T-helper 9 cell (primary cell): ENCODE measurements at places on chromosomes 4 and X.

DNA sequence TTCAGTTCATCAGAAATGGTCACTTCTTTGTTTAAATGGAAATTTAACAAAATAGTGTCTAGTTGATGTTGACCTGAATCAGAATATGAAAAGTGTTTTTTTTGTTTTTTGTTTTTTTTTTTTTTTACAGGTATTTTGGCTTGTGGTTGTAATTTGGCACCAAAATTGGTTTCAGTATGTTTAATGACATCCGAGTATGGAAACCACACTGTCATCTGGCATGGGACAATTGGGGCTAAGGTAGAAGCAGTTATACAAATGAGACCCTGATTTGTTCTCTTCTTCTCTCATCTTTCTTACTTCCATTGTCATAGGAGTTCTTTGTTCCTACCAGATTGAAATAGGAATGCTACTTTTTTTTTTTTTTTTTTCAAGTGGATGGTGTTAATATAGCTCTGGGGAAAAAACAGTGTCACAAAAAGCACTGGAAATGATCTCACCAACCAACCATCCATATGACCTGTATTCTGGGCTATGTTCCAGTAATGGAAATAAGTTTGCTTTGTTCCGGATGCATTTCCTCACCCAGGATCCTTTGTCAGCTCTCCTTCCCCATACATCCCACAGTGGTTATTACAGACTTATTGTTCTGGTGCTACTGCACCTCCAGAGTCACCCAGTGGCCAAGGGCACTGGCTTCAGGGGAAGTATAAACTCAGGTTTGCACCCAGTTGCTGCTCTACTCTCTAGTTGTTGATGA is 95.8 kb downstream of the ATXN3L start:
- DNase-seq: no peak

DNA sequence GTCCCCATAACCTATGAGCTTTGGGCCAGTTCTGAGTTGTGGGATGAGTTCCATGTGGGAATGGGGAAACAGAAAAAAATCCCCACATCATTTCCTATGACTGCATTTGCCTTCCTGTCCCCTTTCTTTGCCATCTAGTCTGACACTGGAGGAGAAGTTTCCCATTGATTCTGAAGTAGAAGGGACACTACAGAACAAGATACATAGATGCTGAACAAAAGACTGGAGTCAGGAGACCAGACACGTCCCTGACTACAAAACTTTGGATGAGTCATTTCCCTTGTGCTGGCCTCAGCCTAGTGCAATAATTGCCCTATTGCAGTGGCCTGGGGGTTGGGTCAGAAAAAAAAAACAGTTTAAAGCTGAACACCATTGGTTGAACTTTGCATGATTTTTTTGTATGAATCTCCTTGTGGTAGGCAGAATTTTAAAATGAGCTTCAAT is 22.1 kb downstream of the BEX3 start:
- DNase-seq: no peak

GRCh38 chr4:16104520-16104919 is 20.7 kb upstream of the PROM1 start:
- no peak for DNase-seq

GRCh38 chrX:9162698-9163097 is 128.8 kb upstream of the FAM9B start:
- DNase-seq: no peak

DNA sequence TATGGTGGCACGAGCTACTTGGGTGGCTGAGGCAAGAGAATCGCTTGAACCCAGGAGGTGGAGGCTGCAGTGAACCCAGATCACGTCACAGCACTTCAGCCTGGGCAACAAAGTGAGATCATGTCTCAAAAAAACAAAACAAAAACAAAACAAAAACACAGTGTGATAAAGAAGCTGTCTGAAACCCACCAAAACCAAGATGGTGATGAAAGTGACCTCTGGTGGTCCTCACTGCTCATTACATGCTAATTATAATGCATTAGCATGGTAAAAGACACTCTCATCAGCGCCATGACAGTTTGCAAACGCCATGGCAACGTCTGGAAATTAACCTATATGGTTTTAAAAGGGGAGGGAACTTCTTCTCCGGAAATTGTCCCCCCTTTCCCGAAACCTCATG is 29.4 kb upstream of the OPHN1 start:
- DNase-seq: no peak

GRCh38 chrX:39476604-39477021 is 621.1 kb downstream of the BCOR start:
- no peak for DNase-seq

- no peak for DNase-seq
Measured at GRCh38 chrX:104621781-104622180, 55.8 kb downstream of the IL1RAPL2 start.

DNA sequence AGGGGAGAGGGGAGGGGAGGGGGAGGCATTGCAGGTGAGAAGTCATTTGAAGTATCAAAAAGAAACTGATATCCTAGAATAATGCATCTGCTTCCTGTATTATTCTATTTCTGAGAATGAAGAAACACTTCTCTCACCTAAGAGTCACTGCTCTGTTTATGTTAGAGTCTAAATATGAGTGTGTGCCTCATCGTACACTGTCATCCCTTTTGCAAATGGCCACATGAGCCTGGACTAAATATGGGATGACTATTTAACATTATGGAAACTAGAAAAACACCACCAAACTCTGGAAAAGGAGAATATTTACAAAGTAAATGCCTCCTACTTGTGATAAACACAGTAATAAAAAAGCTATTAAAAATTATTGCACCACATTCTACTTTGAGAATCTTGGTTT is 146.4 kb upstream of the NOCT start:
- no peak for DNase-seq

DNA sequence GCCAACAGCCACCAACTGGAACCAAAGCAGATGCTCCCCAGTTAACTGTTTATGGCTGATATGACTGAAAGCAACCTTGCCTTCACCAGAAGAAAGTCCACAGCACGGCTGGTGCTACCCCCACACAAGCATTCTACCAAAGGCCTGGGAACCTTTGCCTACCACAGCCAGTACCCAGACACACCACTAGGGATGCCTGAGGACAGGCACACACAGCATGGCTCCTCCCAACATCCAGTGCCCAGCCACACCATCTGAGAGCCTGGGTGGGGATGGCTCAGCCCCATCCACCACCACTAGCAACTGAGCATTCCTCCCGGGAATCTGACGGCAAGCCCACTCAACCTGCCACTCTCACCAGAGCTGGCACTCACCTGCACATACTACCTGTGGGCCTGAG is 178.6 kb downstream of the SLC7A11 start:
- no peak for DNase-seq

DNA sequence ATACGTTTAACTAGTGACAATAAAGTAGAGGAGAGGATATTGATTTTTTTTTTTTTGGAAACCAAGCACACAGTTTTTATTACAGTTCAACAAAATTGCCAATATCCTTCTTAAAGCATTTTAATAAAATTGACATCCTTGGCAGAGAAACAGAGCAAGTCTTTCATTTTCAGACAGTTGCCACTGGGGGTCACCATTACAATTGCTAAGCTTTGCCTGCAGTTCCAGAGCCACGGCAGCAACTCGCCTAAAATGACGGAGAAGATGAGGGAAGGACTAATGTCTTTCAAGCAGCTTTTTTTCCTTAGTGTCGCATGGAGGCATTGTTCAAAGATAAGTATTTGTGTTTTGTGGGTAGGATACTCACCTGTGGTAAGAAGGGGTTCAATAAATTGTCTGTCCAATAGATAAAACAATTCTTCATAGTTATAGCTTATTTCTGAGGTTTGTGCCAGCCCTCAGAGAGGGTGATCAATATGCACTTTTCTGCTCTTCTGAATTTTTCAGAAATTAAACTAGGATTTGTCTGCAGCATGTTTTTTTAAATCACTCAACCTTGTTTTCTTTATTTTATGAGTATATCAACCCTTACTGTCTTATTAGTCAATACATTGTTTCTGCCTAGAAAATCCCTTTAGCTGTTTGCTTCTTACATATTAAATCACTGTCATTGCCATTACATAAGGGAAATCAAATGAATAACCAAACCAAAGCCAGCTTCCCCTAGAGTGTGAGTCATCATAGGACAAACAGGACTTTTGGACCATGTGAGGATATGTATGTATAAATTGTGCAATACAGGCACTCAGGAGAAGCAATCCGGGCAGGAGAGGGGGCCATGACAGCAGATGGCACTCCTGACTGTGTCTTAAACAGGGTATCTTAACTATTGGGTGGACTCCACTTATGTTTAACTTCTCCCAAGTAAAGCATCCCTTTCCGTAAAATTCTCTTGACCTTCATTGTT is 508.1 kb upstream of the ARX start:
- DNase-seq: no peak

- no peak for DNase-seq
Measured at GRCh38 chr4:107854356-107855022, 29.8 kb downstream of the SGMS2 start.

DNA sequence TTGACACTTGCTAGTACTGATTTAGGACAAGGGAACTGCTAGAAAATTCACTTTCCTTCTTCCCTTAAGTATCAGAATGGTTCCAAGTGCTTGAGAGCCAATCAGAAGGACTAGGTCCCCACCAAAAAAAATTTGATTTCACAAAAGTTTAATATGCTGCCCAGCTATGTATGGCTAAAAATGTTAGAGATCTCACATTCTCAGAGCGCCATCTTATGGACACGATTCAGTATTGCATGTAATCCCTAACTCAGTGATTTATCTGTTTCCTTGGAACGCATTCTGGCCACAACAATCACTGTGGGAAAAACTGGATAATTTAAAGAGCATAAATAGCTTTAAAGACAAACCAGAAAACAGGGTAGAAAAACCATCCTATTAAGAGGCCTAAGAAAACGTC is 255.1 kb upstream of the GPC4 start:
- no peak for DNase-seq

GRCh38 chr4:8859550-8860095 is 12.0 kb downstream of the HMX1 start:
- DNase-seq: no peak

DNA sequence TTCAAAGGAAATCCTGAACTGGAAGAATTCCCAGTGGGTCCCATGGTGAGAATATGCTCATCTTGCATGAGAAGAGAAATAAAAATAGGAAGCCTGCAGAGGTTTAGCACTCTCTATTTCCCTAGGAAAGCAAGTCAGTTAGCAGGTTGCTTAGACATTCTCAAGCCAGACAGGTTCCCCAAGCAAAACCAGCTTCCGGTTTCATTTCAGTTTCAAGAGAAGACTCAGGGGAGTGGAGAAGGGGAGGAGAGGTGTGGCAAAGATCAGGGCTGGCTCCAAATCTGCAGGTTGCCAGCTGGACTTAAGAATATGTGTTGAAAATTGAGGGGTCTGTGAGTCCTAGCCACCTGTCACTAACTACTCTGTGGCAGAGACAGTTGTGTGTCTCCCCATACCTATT is 107.5 kb downstream of the CLNK start:
- DNase-seq: no peak

DNA sequence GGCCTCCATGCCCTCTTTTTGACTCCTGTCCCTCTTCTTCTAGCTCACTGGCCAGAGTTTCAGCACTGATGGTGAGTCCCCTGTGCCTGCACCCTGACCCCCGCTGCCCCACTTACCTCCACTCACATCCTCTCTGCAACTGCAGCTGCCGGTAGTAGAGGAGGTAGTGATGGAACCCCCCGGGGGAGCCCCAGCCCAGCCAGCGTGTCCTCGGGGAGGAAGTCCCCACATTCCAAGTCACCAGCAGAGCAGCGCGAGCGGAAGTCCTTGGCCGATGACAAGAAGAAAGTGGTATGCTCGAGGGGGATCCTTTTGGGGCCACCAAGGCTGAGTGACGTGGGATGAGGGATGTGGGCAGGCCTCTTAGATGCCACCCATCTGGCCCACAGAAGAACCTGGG is 5.8 kb downstream of the ARAF start:
- DNase-seq: no peak

DNA sequence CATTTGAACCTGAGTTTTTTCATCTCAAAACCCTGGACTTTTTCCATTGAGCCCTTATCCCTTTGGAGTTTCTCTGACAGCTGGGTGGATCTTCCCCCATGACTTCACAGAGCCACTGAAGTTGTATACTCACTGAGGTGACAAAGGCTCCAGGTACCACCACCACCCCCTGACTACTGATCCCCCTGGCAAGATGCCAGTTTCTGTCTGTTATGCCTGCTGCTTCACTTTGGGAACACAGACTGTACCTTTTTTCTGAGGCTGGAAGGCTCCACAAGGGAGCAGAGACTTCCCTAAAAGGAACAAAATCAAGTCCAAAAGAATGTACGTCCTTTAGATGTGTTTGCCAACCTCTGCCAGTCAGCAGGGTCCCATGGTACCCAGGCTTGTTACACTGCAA is 160.3 kb upstream of the JADE1 start:
- DNase-seq: no peak

DNA sequence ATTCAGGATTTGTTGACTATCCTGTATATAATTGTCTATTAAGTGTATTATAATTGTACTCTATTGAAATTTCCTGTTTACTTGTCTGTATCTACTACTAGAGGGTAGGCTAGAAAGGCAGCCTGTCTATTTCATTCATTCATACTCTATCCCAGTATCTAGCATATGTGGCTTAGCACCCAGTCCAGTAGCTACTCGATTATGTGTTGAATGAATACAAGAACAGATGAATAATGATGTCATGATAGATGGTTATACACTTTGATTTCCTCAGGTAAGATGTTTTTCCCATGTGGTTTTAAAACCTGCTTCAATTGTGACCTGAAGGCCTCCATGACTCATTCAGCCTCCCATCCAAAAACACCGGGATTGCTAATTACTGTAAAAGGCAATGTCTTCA is 68.0 kb downstream of the IL21 start:
- no peak for DNase-seq

GRCh38 chr4:123776267-123776666 is 379.7 kb downstream of the SPRY1 start:
- DNase-seq: no peak

GRCh38 chr4:6469144-6469543 is 3.3 kb downstream of the PPP2R2C start:
- DNase-seq: no peak

DNA sequence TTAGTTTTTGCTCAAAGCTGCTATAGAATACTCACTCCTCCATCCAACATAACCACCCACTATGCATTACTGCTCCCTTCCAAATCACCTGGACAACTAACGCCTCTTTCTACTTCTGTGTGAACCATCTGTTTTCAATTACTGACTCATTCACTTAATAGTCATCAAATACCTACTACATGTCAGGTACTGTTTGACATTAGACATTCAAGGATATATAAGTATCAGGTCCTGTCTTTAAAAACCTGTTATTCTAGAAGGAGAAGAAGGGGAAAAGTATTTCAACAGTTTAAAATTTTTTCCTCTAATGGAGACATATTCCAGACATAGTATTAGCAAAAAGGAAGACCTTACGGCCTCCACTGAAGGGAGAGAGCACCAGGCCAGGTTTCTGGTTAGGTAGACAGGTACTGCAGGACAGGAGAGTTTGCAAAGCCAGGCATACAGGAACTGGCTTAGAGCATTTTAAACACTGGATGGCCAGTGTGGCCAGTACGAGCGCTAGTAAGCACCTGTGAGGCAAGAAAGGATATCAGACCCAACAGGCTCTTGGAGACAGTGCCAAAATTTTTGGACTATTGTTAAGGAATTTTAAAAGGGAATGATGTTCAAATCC is 39.0 kb downstream of the SH3RF1 start:
- DNase-seq: no peak

GRCh38 chr4:150582146-150582872 is at the start of gene MAB21L2:
Gene MAB21L2, plus strand, starts transcription at chr4:150582151. Its CDS starts 879 bp downstream, at chr4:150583030.
- no peak for DNase-seq

GRCh38 chrX:53435997-53436396 is 1.8 kb upstream of the HSD17B10 start:
- DNase-seq: peak; percentile 52

GRCh38 chrX:14942341-14942740 is 69.1 kb downstream of the MOSPD2 start:
- DNase-seq: no peak
